Occipital lobe (tissue), 3 donors: ENCODE measurements at places on chromosomes 1 and 21. TPM values are rescaled to one million over a fixed set of nuclear protein-coding genes. Genes with fewer than 3 reads are reported as not detected.

GRCh38 chr1:223748773-223749733, 36.7 kb downstream of the CAPN2 start:
- peak; percentile 42 for DNase-seq

GRCh38 chr21:35058058-35058457, 9.0 kb upstream of the RUNX1 start:
- DNase-seq: no peak

- peak; percentile 58 for DNase-seq
These were observed 696 bp downstream of the TGFB2 start for GRCh38 chr1:218345673-218346390.

- no peak for DNase-seq
These were observed 28.0 kb downstream of the TBX15 start for GRCh38 chr1:118960026-118960561.

Gene CR1L
- total RNA-seq: 0.16 TPM

Gene TTF2
- total RNA-seq: 3.0 TPM
